CD4-positive, alpha-beta T cell treated with Interleukin-4 for 4 hours (primary cell): ENCODE measurements at places on chromosomes 1 and 21.
A peak's percentile ranks its signal among the peaks of the same experiment; 100 is the strongest.

DNA sequence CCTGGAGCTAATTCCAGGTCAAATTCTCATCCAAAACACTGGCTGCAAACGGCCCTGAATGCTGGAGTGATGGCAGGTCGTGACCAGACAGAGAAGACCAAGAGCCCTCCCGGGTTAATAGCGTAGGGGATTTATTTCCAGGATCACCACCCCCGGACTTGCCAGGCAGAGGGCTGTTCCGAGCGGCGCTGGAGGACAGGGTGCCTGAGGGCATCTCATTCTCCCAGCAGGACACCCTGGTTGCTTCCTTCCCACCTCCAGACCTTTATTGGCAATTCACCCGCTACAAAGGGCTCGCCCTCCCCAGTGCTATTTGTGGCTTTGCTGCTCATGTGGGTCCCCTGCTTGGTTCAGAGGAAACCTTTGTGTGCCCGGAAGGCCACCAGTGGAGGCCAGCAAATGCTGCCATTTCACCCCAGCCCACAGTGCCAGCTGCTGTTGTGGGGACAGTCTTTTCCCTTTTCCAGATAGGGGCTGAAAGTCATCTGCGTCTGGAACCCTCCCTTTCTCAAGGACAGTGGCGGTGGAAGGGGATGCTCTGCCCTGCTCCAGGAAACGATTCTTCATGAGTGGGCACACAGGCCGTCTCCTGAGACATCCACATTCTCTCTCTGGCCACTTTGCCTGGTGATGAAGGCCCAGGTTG is 19.0 kb upstream of the C1orf174 start:
- no peak for DNase-seq

- DNase-seq = no peak
These were observed 94.2 kb downstream of the PAX7 start for GRCh38 chr1:18724801-18725200.

DNA sequence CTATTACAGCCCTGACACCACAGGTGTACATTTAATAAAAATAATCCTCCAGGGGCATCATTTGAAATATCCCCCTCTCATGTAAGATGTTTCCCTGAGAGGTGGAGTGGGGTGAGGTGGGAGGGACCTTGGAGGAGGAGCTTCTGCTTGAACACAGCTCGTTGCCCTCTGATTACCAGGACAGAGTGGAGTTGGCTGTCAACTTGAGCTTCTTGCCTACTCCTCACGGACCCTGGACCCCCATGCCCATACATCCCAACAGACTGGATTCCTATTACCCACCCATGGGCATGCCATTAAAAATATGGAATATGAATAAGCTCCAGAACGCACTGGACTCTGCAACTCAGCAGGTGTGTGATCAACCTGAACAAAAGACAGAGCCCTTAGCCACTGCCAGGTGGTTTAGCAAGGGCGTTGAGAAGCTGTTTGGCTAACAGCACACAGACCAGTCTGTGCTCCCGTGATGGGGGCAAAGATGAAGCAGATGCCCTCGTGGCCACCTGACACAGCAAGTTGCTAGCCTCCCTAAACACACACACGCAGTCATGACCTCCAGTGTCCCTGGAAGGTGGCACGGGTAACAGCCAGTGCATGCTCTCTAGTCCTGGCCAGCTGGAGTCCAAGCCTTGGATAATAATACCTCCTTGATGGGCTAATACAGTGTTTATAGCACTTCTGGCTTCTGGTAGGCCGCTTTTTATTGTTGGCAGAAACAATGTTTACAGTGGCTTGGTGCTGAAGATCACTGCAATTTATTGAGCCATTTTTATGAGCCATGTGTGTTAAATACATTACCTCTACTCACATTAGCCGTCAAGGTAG is 155.0 kb downstream of the TOMM20 start:
- no peak for DNase-seq

DNA sequence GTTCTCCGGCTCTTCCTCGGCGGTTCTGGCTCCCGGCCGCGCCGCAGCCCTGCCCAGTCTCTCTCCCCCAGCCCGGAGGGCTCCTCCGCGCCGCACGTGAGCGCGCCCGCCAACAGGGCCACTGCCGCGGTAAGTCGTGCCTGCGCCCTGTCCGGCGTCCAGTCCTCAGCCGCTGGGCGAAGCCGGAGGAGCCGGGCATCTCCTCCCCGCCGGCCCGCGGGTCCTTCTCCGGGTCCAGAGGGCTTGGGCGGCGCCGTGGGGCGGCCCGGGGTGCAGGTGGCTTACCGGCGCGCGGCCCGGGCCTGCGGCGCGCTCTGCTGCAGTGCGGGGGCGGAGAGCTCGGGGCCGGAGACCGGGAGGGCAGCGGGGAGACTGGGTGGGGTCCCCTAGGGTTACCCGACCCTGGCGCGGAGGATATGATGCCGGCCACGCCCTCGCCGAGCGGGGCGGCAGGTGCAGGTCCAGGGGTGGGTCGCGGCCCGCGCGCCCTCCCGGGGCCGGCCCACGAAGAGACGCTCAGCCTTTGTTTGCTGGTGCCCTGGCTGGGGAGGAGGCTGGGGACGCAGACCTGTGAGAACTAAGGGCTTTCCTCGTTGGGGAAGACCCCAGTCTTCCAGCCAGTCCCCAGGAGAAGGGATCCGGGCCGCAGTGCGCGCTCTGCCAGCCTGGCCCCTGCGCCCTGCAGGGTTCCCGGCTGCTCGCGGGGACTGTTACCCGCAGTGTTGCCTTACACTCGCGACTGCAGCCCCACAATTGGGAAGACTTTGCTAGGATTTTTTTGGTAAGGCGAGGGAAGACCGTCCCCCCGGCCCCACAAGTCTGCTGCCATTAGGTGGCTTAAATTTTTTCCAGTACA is at the start of gene DOP1B:
TSS of gene DOP1B (plus strand) at position 10 of the 856 bp plus-strand sequence. CDS start 7,910 bp downstream, outside the sequence.
- DNase-seq = peak; percentile 5

DNA sequence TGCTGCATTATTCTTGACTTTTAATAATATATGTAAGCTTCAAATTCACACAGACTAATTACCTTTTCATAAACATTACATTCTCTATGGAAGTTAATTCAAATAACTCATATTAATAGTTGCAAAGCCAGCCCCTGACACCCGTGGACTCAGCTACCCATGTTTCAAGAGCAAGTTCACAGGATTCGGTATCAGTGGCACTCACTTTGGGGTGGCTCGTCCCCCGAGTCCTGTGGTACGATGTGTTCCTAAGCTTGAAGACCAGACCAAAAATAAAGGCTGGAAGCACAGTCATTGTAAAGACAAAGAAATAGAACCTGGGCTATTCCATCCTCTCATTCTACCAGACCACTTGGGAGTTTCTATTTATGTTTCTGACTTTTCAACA is 70.9 kb downstream of the ITPKB start:
- DNase-seq = no peak

GRCh38 chr1:52558941-52559340 is 6.0 kb upstream of the TUT4 start:
- DNase-seq = no peak

GRCh38 chr1:230857077-230857476 is 11.2 kb downstream of the C1orf198 start:
- DNase-seq = no peak

- no peak for DNase-seq
These were observed 9.4 kb upstream of the UBR4 start for GRCh38 chr1:19219451-19219850.

DNA sequence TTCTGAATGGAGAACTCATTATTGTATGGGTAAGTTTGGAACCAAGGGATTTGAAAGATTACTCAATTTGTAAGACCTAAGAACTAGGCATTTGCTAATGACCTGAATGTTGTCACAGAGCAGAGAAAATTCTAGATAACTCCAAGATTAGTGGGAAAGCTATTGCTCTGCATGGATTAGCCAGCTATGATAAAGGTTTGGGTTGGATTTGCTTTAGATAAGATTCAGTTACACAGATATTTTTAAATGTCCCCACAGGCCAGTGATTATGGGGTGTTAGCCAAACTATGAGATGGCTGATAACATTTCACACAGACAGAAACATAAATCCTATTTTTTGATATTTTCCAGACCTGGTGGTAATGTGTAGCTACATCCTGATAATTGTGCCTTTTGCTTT is 88.2 kb downstream of the NTPCR start:
- no peak for DNase-seq
